ENCODE measurements at places on chromosomes 2 and 18.

- DNase-seq = no peak
Observed at GRCh38 chr2:231711677-231712450, 3.5 kb downstream of the PTMA start.

- DNase-seq = no peak
Observed at GRCh38 chr2:206832873-206833272, 67.5 kb downstream of the FASTKD2 start.

DNA sequence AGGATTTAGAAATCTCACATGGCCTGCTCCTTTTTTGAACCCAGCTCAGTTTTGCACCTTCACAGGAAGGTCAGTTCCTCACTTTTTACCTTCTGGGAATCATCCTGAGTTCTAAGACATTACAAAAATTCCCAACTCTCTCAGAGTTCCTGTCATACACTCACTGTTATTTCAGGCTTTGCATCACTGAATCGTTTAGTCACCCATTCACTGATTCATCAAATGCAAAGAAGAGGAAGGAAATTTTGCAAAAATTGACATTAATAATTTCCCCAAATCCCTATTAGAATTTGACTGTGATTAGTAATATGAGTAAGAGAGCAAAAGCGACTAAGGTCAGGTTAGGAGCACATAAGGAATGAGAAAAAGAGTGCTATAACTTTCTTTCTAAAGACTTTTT, 197.5 kb downstream of the PDE1A start:
- no peak for DNase-seq

DNA sequence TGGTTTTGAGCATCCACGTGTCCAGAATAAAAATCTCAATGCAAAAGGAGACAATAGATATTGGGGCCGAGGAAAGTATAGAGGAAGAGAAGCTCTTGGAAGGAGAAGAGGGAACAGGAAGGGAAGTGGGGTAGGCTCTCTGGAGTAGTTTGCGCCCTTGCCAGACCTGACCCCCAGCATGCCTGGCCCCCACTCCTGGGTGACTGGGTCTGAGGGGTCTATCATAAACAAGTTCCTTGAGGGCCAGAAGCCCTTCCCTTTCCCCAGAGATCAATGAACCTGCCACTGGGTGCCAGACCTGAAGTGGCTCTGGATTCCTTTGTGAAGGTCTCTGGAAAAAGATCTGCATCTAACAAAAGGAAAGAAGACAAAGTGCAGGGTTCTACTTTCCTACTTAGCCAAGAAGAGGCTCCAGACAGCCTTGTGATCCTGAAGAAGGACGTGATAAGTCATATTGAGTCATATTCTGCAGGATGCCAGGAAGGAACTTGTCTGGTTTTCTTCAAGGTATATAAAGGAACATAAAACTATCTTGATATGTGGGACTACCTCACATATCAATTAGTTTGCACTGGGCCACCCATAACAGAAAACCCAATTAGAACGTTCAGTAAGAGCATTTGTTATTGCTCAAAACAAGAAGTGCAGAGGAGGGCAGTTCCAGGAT, 18.7 kb upstream of the ATOH8 start:
- DNase-seq = no peak

DNA sequence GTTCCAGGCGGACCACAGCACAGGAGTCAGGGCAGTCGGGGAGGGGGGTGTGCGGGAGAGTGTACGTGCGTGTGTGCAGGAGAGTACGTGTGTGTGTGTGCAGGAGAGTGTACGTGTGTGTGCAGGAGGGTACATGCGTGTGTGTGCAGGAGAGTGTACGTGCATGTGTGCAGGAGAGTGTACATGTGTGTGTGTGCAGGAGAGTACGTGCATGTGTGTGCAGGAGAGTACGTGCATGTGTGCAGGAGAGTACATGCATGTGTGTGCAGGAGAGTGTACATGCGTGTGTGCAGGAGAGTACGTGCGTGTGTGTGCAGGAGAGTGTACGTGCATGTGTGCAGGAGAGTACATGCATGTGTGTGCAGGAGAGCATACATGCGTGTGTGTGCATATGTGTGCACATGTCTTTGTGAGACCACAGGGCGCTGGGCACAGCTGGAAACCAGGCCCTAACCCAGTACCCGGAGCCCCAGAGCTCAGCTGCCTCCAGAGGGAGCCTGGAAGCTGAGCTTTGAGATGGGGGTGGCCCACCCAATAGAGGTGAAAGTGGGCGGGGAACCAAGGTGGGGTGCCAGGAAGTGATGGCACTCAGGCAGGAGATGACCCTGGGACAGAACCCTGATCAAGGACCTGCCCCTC, 13.9 kb upstream of the KLHL30 start:
- DNase-seq = no peak

DNA sequence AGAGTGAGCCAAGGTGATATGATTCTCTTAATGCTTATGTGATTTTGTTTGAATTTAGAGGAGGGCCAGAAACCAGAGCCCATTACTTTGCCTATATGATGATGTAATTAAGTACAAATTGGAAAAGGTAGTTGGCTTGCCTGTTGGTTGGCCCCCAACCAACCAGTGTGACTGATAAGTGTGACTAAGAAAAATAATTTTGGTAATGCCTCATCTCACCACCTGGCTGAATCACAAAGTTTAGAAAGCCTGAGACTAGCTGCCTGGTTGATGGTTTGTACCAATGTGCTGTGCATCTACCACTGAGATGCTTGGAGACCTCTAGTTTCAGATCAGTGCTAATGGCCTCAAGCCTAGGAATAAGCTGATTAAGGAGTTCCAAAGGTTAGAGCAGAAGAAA, 338.7 kb downstream of the CDH2 start:
- DNase-seq = no peak

GRCh38 chr2:54267577-54267976, 11.5 kb upstream of the TSPYL6 start:
- no peak for DNase-seq

GRCh38 chr2:23273786-23274185, 111.2 kb upstream of the KLHL29 start:
- no peak for DNase-seq

GRCh38 chr2:120539937-120540718, 194.2 kb downstream of the INHBB start:
- DNase-seq = no peak

GRCh38 chr18:68784071-68784470, 13.8 kb upstream of the CCDC102B start:
- no peak for DNase-seq

GRCh38 chr2:121472470-121472993, 58.1 kb upstream of the RNU4ATAC start:
- DNase-seq = no peak

- DNase-seq = no peak
Observed at GRCh38 chr2:46333912-46334311, 36.7 kb downstream of the EPAS1 start.

DNA sequence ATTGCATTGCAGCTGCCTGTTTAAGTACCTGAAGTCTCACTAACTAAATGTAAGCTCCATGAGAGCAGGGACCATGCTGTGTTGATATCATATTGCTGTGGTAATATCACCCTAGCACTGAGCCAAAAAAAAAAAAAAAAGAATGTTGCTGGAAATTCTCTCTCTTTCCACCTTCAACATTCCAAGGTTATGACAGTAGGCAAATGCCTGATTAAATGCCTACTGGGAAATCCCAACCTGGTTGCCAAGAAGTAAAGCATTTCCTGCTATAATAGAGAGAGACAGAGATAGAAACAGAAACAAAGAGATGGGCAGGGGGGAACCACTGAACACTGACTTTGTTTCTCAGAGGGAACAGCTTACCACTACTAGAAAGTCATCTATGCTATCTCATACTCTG, 1604.2 kb downstream of the LRP1B start:
- no peak for DNase-seq

GRCh38 chr2:110860630-110861029, 128.3 kb downstream of the ACOXL start:
- no peak for DNase-seq

GRCh38 chr2:138948070-138948539, 167.9 kb upstream of the NXPH2 start:
- no peak for DNase-seq

Data from NCI-H1436 treated with DMSO at 0.1 percent for 48 hours (cell line).